ENCODE measurements at places on chromosomes 3 and 15.

DNA sequence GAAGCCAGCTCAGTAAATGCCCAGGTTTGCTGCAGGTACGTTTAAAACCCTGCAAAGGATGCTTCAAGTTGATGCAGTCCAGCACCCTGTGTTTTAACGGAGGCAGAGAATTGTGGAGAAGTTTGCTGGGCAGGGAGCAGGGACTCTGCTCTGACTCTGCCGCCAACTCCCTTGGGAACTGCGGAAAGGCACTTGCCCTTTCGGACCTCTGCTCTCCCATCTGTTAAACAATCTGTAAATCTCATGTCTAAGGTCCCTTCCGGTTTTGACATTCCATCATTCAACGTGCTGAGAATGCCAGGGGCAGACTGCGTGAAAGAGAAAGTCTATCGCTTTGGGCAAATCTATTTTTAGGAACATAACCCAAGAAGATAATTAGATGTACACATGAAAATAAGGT lies 184.5 kb downstream of the OPA1 start:
- DNase-seq, result no peak

DNA sequence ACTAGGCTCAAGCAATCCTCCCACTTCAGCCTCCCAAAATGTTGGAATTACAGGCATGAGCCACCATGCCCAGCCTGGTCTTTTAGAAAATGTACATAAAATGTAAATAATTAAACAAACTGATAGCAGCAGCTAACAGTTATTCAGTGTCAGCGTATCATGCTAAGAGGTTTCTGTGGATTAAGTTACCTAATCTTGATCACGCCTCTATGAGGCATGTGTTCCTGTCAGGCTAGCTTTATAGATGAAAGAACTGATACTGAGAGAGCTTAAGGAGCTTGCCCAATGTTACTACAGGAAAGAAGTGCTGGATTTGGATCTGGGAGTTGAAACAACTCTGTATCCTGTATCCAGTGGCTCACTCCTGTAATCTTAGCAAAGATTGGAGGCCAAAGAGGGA lies 11.2 kb upstream of the MST1R start:
- DNase-seq, result no peak

GRCh38 chr3:28846971-28847478 lies 433.8 kb upstream of the RBMS3 start:
- no peak for DNase-seq

DNA sequence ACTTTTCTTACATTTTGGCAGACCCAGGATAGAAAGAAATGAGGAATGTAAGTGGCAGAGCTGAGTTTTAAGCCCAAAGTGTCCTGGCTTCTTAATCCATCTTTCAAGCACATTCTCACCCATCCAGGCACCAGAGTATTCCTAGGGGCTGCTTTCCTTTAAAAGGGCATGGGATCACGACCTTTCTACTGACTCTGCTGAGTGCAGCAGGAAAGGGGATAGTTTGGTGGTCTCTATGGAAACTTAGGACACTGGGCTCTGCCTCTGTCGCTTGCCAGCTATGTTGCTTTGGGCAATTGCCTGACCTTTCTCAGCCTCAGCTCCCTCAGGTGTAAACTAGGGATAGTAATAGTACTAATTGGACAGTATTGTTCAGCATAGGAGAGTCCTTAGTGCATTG lies 458.4 kb downstream of the PDCD6IP start:
- no peak for DNase-seq

DNA sequence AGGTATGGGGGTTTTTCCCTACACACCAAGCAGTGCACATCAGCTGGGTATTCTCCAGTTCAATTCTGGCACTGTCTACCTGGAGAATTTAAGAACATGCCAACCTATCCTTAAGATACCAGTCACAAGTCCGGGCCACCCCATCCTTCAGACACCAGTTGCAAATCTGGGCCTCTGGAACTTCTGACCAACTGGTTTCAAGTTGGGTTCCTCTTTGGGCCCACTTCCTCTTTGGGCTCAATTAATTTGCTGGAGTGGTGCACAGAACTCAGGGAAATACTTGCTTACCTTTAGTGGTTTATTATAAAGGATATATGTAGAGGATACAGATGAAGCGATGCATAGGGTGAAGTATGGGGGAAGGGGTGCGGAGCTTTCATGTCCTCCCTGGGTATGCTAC lies 25.3 kb downstream of the GLCE start:
- DNase-seq, result no peak

GRCh38 chr3:73661265-73661664 lies 36.5 kb upstream of the PDZRN3 start:
- DNase-seq, result peak; percentile 33

DNA sequence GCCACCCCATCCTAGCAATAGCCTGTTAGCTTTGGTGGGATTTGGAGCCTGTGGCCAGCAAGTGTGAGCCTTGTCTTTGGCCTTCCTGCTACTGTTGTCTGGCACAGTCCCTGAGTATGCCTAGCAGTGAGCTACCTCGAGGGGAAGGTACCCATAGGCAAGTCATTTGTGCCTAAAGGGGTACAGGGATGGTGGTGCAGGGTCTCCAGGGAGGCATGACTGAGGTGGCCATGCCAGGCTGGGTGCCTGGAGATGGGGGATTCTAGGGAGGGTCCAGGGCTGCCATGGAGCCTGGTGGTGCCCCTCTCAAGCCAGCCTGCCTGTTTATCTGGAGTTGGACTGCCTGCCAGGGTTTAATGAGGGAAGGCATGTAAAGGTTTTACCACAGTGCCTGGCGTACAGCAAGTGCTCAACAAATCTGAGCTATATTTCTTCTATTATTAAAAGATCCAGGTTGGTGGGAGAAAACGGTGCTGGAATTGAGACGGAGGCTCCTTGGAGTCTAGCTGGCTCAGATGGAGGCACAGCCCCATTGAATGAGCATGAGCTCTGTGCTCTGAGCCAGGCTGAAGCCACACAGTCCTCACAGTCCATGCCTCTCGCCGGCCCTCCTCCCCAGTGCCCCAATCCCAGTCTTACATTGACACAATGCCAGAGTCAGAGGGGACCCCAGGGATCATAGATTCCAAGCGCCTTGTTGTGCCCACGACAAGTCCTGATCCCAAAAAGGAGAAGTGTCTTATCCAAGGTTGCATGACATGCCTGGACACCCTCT lies 76.2 kb downstream of the CORO2B start:
- no peak for DNase-seq

DNA sequence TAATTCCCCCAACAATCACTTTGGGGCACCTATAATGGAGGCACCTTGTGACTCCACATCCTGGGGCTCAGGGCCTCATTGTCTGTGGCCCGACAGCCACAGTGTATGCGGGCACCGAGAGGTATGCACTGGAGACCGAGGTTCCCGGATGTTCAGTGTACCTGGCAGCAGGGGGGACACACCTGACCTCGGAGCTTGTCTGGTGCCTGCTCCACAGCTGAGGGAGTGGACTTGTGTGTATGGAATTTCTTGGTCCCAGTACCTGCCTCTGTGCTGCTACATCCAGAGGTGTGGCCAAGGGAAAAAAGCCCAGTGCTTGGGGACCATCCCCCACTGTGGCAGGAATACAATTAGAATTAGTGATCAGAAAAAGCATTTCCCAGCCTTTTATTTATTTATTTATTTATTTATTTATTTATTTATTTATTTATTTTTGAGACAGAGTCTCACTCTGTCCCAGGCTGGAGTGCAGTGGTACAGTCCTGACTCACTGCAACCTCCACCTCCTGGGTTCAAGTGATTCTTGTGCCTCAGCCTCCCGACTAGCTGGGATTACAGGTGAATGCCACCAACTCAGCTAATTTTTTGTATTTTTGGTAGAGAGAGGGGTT lies 8.8 kb upstream of the AEN start:
- DNase-seq, result no peak

DNA sequence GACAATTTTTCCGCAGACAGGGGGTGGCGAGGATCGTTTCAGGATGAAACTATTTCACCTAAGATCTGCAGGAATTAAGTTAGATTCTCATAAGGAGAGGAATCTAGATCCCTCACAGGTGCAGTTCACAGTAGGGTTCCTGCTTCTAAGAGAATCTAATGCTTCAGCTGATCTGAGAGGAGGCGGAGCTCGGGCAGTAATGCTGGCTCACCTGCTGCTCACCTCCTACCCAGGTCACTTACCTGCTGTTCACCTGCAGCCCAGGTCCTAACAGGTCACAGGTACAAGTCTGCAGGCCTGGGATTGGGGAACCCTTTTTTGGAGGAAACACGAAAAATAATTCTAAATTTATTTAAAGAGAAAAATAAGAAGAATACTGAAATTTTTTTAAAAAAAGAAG lies 406.8 kb downstream of the MCTP2 start:
- DNase-seq, result no peak

DNA sequence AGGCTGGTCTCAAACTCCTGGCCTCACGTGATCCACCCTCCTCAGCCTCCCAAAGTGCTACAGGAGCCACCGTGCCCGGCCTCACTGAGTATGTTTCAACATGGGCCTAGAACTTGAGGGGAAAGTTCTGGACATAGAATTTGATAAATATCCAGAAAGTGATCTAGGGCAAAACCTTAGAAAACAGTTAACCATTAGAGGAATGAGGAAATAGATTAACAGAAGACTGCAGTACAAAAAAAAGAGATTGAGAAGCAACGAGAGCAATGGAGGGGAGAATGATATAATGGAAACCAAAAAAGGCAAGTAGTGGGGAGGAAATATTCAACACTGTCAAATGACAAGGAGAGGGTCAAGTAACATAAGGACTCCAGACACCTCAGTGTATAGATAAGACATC lies 191.5 kb downstream of the PLCH1 start:
- no peak for DNase-seq

- peak; percentile 53 for DNase-seq
These were observed 108.9 kb downstream of the FNDC3B start for GRCh38 chr3:172148241-172148640.

DNA sequence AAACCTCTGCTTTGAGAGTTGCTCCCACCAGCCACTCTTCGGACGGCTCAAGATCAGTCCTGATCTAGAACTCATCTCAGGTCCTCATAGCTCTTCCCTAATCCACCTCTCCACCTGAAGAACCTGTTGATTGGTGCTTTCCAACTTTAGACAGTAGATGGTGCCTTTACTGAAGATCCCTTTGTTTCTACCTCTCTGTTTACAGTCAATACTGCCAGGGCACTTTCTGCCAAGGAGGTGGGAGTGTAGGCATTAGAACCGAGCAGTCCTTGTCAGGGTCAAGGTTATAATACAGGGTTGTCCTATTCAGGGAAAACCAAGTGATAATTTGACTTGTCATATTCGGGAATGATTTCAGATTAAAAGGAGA lies 1.2 kb downstream of the CGNL1 start:
- no peak for DNase-seq

DNA sequence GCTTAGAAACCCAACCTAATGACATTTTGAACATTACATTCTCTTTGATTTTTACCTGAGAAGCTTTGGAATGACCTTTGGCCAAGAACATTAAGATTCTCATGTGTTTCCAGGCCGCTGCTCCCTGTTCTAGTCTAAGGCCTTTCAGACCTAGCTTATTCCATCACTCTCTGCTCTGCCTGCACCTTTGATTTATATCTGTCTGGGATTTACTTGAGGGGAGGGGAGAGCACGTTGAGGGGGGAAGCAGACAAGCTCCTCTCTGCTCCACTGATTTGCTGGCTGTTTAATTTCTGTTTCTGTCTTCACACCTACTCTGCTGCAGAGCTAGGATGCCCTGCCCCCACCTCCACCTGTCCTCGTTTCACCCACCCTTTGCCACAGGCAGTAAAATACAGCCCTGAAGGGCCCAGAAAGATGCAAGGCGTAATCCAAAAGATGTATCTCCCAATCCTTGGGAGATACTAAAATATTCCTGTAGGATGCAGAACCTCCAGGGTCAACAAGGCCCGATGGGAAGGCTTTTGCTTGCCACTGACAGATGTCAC lies 429.8 kb downstream of the EPHB1 start:
- no peak for DNase-seq

GRCh38 chr3:187870360-187871203 lies 125.3 kb upstream of the BCL6 start:
- no peak for DNase-seq

GRCh38 chr15:78927077-78927790 lies 17.6 kb downstream of the CTSH start:
- no peak for DNase-seq

All from HCEC 1CT (cell line).